ENCODE measurements at places on chromosomes 1 and 21.

DNA sequence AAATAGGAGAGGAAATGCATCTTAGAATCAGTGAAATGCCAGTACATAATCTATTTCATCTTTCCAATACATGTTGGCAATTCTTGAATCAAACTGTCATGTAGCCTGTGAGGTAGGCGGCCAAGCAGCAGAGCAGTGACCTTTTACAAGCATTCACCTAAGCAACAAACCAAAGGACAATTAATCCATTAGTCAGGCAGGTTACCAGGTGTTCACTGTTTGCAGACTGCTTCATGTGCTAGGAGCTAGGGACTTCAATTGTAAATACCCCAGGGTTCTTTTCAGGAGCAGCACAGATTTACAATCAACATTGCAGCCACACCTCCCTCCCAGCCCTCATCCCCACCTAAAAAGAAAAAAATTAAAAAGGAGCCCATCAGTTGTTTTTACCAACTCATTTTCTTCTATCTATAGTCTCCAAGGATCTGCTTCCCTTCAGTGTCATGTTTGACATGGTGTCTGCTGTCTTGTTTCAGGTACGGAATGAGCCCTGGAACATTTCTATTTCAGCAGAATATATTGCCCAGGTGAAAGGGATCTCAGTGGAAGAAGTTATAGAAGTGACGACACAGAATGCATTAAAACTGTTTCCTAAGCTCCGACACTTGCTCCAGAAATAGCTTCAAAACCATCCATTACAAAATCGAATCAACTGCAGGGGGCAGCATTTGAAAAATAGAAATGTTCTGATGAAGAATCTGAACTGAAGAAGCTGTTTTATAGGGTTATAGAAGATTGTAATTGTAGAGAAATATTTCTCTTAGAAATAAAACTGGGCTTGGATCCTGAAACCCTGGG lies 23.0 kb downstream of the TATDN3 start:
- peak; percentile 46 for DNase-seq

GRCh38 chr1:155759966-155760630 lies 71.2 kb downstream of the DAP3 start:
- no peak for DNase-seq

GRCh38 chr1:208420696-208421095 lies 176.5 kb upstream of the PLXNA2 start:
- DNase-seq = no peak

GRCh38 chr1:214623430-214623829 lies 20.4 kb downstream of the CENPF start:
- no peak for DNase-seq

DNA sequence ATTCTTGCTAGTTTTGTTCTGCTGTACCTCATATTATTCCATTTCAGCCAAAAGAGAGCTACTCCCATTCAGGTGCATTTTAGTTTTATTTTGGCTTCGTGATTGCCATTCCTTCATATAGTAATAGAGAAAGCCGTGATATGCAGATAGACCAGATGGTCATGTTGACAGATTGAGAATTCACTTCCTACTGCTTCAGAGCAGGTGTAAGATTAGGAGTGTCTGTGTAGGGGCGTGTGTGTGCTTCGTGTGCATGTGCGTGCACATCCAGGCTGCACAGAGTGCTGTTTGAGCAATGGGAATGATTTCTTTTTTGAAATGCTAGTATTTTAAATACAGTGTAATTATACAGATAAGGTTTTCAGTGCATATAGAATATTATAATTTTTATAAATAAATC lies 10.3 kb downstream of the NFIA start:
- no peak for DNase-seq

DNA sequence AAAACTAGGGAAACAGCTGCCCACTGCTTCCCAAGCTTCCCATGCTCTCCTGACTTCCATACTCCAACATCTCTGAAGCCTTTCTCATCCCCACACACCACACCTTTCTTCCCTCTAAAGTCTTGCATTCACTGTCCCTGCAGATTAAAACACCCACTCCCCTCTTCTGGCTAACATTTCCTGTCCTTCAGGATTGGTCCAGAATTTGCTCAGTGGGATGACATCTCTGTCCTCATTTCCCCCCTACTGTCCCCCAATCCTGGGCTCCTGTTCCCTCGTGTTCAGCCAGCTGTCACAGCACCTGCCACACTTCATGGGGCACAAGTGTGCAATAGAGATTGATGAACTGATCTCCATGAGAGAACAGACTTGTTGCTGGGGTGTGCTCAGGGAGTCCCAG lies 82.7 kb downstream of the KCND3 start:
- DNase-seq = no peak

DNA sequence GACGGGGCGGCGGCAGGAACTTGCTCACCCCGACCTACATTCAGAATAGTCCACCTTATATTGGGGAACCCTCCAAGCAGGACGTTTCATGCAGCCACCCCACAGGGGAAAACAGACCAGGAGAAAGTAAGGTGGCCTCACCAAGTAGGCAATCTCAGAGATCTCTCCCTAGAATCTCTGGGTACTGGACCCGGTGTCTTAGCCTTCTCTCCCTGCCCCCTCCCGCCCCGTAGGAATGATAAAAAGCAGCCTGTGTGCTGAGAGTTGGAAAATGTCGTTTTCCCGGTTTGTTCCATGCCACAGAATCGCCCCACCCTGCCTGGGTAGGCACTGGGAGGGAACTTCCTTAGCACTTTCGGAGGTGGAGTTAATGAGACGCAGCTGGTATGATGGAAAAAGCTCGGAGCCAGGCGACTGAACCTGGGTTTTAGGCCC lies 789 bp upstream of the PTPN14 start:
- DNase-seq = no peak

DNA sequence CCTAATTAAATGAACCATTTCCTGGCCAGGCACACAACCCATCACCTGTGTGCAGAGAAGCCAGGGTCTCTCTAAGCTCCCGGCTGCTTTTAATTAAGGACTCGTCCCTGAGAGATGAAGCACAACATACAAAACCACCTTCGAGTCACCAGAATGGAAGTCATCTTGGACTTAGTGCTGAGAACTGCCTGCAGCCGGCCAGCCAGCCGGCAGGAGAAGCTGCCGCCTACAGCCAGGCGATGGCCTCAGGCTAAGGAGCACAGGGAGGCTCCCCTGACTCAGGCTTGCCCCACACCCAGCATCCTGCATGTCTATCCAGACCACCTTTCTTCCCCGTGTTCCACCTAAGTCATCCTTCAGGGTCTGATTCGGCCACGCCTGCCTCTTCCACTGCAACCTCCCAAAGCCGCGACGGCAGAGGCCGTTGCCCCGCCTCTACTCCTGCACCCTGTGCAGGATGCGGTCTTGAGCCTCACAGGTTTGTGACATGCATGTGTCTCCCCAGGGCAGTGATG lies 83.6 kb downstream of the SLC66A1 start:
- DNase-seq = no peak

- DNase-seq = no peak
These were observed 2.0 kb downstream of the IFFO2 start for GRCh38 chr1:18954270-18955071.

GRCh38 chr1:52919051-52919722 lies 2.4 kb downstream of the ECHDC2 start:
- no peak for DNase-seq

DNA sequence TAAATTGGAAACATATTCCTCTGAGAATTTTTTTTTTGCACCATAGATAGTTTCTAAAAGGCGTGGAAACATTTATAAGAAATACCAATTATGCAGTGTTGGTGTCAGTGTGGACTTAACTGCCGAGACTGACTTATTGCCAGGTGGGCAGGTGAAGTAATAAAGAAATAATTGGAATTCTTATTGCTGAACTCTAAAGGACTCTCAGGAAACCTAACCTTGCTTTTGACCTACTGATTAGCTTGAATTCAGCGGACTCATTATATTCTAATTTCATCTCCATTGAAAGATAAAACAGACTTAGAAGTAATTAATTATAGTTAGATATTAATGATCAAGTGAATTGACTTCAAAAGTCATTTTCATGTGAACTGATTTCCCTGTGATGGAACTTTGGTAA lies 26.3 kb downstream of the KCNK1 start:
- DNase-seq = no peak

GRCh38 chr1:15207031-15207828 lies 39.8 kb upstream of the FHAD1 start:
- no peak for DNase-seq

- no peak for DNase-seq
These were observed 20.3 kb downstream of the PDC start for GRCh38 chr1:186440584-186440983.

DNA sequence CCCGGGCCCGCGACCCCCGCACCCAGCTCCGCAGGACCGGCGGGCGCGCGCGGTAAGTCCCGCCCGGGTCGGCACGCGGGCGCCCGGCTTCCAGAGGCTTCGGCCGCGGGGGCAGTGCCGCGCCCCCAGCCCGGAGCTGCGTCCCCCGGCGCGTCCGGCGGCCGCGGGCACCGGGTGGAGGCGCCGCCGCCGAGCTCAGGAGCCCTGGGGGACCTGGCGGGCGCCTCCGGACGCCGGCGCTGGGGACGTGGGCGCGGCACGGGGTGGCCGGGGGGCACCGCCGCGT lies 227 bp downstream of the NBL1 start:
- DNase-seq = no peak

DNA sequence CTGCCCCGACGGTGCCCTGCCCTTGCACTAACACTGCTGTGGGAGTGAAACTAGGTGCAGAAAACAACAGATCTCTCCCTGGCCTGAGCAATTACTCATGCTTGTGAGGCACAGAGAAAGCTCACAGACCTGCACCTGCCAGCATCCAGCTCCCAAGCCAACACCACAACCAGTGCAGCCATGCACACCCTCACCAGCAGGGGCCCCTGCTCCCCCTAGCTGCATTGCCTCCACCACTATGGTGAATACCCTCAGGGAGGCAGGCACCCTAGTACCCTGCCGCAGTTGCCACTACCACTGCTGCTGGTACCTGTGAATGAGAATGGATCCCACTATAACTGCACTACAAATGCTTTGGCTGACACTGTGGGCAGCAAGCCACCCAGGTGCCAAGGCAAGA lies 7.1 kb upstream of the DIRAS3 start:
- no peak for DNase-seq

DNA sequence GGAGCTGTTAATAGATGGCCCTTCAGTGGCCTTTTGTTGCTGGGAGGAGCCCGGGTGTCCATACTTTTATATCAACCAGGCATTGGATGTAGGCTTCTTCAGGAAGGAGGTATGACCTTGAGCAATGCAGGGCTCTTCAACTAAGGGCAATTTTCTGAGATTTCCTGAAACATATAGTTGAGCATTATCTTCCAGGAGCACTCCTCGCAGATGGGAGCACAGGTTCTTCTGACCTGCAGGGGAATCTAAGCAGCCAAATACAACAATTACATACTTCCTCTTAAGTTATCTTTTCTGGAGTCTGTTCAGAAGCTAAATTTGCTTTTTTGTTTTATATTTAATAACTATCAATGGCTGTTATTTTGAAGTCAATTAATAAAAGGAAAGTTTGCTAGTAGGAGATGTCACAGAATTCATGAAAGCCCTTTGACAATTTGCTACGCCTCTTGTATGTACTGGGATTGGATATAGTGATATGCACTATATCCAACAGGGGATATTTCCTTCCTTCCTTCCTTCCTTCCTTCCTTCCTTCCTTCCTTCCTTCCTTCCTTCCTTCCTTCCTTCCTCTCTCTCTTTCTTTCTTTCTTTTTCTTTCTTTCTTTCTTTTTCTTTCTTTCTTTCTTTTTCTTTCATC lies 422.6 kb upstream of the NEGR1 start:
- DNase-seq = no peak

DNA sequence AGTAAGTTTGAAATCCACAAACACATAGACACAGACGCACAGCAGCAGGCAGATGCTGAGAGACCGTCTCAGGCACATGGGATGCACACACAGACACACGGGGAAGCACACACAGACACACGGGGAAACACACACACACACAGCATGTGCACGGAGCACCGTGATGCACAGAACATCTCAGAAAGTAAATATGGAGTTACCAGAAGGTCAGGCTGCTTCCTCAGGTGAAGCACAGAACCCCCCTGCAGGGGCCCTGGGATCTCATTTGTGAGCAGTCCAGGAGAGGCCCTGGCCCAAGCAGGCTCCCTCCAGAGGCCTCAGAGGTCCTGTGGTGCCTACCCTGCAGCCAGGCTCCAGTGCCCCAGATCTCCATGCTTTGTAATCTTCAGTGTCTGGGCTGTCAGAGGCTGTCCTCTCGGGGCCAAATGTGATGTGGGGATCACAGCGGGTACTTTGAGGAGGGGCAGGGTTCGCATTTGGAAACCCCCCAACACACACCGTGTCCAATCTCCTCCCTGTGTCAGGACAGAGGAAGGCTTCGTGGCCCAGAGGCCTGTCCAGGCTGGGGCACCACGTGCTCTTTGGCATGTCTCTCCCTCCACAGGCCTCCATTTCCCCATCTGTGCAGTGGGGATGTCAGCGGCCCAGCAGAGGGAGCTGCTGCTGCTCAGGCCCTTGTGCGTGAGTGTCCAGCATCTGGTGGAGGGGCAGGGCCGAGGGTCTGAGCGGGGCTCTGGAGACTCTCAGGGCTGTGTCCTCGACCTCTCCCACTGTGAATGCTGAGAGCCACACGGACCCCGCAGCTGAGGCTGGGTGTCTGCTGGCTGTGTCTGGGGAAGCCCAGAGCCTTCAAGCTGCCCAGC lies 23.0 kb upstream of the PRSS38 start:
- no peak for DNase-seq

- no peak for DNase-seq
These were observed 35.2 kb downstream of the SYT6 start for GRCh38 chr1:114118351-114118990.

DNA sequence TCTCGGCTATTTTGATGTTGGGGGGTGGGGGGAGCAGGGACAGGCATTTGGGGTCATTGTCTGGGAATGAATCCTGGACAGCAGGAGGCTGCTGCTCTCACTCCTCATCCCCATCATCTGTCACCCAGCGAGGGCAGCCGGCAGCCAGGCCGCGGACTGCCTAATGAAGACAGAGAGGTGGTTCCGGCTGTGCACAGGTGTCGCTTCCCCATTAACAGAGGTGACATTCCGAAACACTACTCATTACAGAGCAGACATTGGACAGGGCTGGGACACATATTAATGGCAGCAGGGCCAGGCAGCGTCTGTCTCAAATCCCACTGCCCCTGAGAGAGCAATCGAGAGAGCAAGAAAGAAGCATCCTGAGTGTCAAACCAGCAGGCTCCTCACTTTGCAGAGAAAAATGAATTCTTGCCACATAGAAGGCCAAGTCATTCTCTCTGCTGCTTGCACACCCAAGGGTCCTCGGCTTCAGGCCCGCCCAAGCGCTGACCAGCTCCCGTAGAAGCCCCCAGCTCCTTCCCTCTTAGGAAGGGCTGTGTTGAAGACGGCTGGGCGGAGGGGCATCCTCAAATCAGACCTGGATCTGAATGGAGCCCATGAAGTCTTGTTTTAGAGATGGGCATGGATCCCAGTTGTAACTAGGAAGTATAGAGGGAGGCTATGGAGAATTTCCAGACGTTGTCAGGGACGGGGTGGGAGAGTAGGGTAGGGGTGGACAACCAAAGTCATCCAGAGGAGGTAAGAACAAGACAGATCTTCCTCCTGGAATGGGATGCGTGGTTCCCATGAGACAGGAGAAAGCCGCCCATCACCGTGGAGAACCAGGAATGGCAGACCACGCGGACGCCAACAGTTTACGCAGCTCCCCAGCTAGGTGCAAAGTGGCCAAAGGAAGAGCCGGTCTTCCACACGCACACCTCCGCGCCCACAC lies 8.2 kb upstream of the LEMD1 start:
- DNase-seq = no peak

GRCh38 chr1:23868557-23869016 lies 497 bp upstream of the FUCA1 start:
- DNase-seq = peak; percentile 65

- peak; percentile 76 for DNase-seq
These were observed 8.0 kb upstream of the PLCH2 start for GRCh38 chr1:2468041-2468472.

- DNase-seq = no peak
These were observed 21.2 kb downstream of the IQGAP3 start for GRCh38 chr1:156551066-156551643.
